Glutamatergic neuron (in vitro differentiated cells): ENCODE measurements at places on chromosomes 2 and 18. TPM values are rescaled to one million over a fixed set of nuclear protein-coding genes. Genes with fewer than 3 reads are reported as not detected.

DNA sequence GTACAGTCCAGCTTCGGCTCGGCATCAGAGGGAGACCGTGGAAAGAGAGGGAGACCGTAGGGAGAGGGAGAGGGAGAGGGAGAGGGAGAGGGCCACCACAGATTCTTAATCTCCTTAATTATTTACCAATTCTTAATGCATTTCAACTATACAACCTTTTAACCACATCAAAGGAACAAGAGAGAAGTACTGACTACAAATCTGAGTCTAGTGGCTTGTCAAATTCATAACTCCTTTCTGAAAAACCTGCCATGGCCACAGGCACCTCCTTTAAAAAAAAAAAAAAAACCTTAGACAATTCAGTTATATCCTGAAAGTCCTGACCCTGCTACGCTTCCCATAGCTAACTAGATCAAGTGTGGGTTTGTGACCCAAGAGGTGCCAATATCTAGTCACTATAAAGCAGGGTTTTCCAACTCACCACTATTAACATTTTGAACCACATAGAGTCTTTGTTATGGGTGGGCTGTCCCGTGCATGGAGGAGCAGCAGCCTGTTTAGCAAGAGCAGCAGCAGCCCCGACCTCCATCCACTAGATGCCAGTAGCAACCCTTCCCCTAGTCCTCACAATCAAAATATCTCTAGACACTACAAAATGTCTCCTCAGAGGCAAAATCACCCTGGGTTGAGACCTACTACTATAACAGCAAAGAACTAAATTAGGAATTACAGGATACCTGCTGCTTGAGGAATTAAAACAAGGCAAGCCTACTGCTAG, 6.8 kb downstream of the ESCO1 start:
- DNase-seq, result no peak
- H3K27me3 ChIP-seq, result no peaks in the 10 kb centered on the region
- H3K4me1 ChIP-seq, result peaks cover 3% of the 10 kb centered on the region
- peak overlapping the region; percentile 28 for H3K27ac ChIP-seq
- peak overlapping the region; percentile 20 for H3K4me3 ChIP-seq

GRCh38 chr2:221397187-221397586, 174.9 kb downstream of the EPHA4 start:
- peaks cover 19% of the 10 kb centered on the region for H3K36me3 ChIP-seq
- no peaks in the 10 kb centered on the region for H3K27me3 ChIP-seq
- H3K27ac ChIP-seq, result no peak overlapping the region
- H3K4me1 ChIP-seq, result no peaks in the 10 kb centered on the region
- no peak overlapping the region for H3K4me3 ChIP-seq

DNA sequence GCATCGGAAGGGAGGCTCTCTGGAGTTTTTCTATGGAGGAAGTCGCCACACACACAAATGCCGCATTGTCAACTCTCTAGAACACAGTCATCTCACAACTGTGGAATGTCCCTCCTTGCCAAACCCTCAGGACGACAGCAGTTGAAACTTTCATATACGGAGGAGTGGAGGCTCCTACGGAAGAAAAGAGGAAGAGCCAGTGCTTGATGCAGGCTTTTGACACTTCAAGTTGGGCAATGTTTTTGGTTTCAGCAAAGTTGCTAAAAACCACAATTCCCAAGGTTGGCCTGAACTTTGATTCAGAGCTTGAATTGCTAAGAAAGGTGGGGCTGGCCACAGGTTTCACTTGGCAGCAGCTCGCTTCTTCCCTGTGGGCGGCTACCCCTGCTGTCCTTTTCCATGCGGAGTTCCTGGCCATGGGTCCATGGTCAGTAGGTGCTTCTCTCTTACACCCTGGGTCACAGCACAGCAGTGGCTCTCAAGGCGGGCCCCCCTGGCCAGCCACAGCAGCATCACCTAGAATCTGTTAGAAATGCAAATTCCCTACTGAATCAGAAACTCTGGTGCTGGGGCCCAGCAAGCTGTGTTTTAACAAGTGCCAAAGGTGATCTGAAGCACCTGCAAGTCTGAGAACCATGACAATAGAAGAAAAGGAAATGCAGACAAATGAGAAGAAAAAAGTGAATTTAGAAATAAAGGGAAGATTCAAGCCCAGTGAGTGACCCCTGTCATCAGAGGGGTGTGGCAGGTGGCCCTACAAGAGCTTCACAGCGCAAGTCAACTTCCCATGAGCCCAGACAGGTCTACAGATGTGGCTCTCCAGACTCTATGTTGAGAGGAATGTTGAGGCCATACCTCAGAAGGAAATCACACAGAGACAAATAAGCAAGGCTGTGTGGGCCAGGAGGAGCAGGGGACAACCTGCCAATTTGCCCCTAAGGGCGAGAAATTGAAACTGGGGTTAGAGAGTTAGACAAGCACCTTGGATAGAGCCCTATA, 856.4 kb downstream of the RNF144A start:
- H3K4me1 ChIP-seq, result no peaks in the 10 kb centered on the region
- H3K27ac ChIP-seq, result no peak overlapping the region
- no peak for DNase-seq
- no peaks in the 10 kb centered on the region for H3K27me3 ChIP-seq

- H3K27me3 ChIP-seq, result no peaks in the 10 kb centered on the region
- H3K4me1 ChIP-seq, result peaks cover 18% of the 10 kb centered on the region
- peaks cover 5% of the 10 kb centered on the region for H3K36me3 ChIP-seq
- H3K4me3 ChIP-seq, result no peak overlapping the region
Observed at GRCh38 chr2:197081294-197081693, 154.8 kb upstream of the PGAP1 start.

DNA sequence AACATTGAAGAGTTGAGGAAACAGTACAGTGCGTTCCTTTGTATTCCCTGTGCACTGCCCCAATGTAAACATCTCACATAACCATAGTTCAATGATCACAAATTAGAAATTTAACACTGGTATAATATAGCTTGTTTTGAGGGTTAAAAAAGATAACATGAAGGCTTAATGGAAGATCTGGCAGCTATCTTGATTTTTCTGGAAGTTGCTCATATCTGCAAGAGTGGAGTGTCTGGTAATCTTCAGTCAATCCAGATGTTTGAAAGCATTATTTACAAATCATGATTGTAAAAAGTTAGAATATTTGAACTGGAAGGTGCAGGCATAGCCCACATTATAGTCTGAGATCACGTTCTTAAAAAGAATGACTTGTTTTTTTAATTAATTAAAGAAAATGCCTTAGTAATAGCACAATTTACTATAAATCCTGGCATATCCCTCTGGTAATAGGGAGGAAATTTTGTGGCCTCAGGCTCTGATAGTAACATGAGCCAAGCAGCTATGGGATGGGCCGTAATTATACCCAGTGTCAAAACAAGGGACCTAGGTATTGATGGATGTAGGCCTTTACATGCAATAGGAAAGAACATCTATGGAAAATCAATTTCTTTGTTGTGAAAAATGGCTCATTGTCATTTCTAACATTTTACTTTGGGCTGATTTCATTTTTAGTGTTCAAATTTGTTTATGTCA, 418.0 kb downstream of the THSD7B start:
- peaks cover 15% of the 10 kb centered on the region for H3K36me3 ChIP-seq
- DNase-seq, result no peak
- no peaks in the 10 kb centered on the region for H3K4me1 ChIP-seq
- H3K27ac ChIP-seq, result no peak overlapping the region
- H3K27me3 ChIP-seq, result peaks cover 3% of the 10 kb centered on the region

The SPR gene
- total RNA-seq, result 1.7 TPM

The HNMT gene
- not detected for total RNA-seq

The HRH4 gene
- total RNA-seq, result not detected

The ALPI gene
- not detected for total RNA-seq
